Naive B cell (primary cell): ENCODE measurements at places on chromosomes 16 and 17. TPM values are rescaled to one million over a fixed set of nuclear protein-coding genes. Genes with fewer than 3 reads are reported as not detected.

Gene PHOSPHO1
- 0.58 TPM for polyA plus RNA-seq

Gene COQ7
- 27.7 TPM for polyA plus RNA-seq

Gene PTX4
- not detected for polyA plus RNA-seq

Gene KCNG4
- polyA plus RNA-seq: not detected

Gene TEKT3
- not detected for polyA plus RNA-seq

Gene FAM20A
- not detected for polyA plus RNA-seq

Gene RASD1
- polyA plus RNA-seq: not detected

Gene KRTAP4-9
- polyA plus RNA-seq: not detected

Gene HAP1
- polyA plus RNA-seq: not detected

Gene ITGAX
- polyA plus RNA-seq: 0.57 TPM

Gene ZNF469
- 0.09 TPM for polyA plus RNA-seq

Gene PPP1R1B
- not detected for polyA plus RNA-seq

Gene NPIPB8
- not detected for polyA plus RNA-seq

Gene ZNF232
- 13.1 TPM for polyA plus RNA-seq

Gene LRRC36
- polyA plus RNA-seq: not detected

Gene PROCA1
- 2.3 TPM for polyA plus RNA-seq

Gene KATNIP
- polyA plus RNA-seq: 4.5 TPM

Gene FAM117A
- polyA plus RNA-seq: 52.0 TPM
